CD4-positive, CD25-positive, alpha-beta regulatory T cell (primary cell): ENCODE measurements at places on chromosomes 2 and 18. TPM values are rescaled to one million over a fixed set of nuclear protein-coding genes. Genes with fewer than 3 reads are reported as not detected.

MAP2 gene
- total RNA-seq: not detected

MFSD2B gene
- total RNA-seq: 0.39 TPM

CMPK2 gene
- total RNA-seq: 7.4 TPM

OTOS gene
- total RNA-seq: not detected

PID1 gene
- not detected for total RNA-seq

CHRNA1 gene
- total RNA-seq: 0.25 TPM

SMCHD1 gene
- total RNA-seq: 671 TPM

FASTKD2 gene
- 18.4 TPM for total RNA-seq

BMP10 gene
- total RNA-seq: 0.57 TPM

ZNF385B gene
- not detected for total RNA-seq

IL36B gene
- not detected for total RNA-seq

TMEM163 gene
- total RNA-seq: 0.64 TPM

CDK15 gene
- not detected for total RNA-seq

DLX1 gene
- total RNA-seq: not detected

RIT2 gene
- not detected for total RNA-seq

ME2 gene
- 29.5 TPM for total RNA-seq

MYL1 gene
- not detected for total RNA-seq

CCDC121 gene
- total RNA-seq: 0.79 TPM

C2orf15 gene
- total RNA-seq: 2.0 TPM

C2orf92 gene
- total RNA-seq: 20.4 TPM

MARCO gene
- total RNA-seq: not detected

SIX2 gene
- total RNA-seq: not detected

SERPINB13 gene
- total RNA-seq: not detected

SERPINB2 gene
- total RNA-seq: not detected
